ENCODE measurements at places on chromosomes 4 and X.
A peak's percentile ranks its signal among the peaks of the same experiment; 100 is the strongest.

DNA sequence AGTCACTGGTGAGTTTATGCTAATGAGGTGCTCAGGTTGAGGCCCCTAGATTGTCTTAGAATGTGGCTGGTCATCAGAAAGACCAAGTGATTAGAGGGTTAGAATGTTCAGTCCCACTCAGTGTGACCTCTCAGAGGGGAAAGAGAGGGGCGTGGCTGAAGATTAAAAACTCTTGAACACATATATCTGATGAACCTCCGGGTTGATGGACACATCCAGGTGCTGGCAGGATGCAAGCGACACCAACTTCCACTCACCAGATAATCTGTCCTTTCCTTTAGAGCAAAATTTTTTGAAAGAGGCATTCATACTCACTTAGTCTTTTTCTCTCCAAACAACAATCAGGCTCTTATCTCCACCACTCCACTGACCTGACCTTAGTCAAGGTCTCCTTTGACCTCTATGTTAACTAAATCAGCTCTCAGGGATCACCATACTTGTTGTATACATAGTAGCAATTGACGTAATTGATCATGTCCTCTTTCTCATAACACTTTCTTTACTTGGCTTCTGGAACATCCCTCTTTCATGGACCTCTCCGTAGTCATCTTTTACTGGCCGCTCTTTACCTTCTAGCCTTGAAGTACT, 14.2 kb downstream of the FAM47E start:
- DNase-seq, result no peak

DNA sequence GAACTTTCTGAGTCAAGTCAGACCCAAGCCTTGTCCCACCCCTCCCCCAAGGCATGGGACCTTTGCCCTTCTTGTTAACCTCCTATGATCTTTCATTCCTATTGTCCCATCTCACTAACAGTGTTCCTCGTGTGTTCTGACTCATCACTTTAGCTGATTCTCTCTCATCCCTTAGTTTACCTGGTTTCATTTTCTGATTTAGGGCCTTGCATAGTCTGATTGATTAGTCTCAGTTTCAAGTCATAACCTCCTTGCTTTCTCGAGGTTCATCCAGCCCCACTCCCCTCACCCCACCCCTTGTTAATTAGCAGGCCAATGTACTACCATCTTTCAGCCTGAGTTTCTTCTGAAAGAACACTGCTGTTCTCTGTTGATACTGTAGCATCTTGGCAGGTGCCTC, 517.4 kb downstream of the RPA4 start:
- no peak for DNase-seq

DNA sequence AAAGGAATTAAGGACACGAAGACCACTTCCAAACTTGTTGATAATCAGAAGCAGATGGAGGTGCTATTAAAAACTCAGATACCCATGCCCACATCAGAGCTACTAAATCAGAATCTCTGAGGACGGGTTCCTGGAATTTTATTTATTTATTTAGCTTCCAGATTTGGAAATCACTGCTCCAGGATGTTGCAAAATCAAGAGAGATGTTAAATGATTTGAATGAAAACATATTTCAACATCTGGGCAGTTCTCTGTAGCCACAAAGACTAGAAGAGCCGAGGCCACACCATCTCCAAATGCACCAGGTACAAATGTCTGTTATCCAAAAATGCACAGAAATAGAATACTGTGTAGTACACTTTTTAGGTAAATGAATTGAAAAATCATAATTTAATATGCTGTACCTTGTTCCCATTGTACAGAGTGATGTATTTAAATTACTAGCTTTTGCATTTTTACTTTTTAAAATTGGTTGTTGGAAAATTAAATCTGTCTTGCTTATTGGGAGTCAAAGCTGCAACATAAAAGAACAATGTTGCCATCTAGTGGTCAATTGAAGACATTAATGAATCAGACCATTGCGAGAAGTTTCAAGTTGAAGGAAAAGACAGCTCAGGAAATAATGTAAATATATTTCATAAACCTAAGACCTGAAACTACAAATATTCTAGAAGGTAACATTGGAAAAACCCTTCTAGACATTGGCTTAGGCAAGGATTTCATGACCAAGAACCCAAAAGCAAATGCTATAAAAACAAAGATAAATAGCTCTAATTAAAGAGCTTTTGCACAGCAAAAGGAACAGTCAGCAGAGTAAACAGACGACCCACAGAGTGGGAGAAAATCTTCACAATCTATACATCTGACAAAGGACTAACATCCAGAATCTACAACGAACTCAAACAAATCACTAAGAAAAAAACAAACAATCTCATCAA, 151.3 kb upstream of the TTC29 start:
- DNase-seq, result peak; percentile 14

DNA sequence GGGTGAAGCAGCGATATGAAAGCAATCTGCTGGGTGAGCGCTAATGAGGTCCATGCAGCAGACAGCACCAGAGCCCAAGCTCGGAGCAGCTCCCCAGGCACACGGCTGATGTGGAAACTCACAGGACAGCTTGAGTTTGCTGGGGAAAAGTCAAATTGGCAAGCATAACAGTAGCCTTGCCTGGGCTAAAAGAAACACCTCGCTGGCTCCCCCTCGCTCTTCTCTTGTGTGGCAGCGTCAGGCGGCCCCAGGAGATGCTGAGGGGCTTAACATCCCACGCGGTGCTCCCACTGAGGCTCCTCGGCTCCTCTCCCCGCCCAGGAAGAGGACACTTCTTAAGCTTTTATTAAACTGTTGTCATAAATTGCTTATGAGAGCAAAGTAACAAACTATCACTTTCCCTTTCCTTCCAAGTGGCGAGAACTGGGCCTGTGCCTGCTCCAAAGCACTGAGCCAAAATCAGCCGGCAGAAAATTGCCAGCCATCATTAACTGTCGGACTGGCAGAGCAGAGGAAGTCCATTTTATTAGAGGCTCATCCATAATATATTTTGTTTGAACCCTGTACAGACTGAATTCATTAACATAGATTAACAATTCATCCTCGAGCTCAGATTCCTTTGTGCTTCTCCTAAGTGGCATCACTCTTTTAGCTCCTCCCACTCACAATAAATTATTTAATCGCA, 111.4 kb downstream of the TSPAN5 start:
- no peak for DNase-seq

DNA sequence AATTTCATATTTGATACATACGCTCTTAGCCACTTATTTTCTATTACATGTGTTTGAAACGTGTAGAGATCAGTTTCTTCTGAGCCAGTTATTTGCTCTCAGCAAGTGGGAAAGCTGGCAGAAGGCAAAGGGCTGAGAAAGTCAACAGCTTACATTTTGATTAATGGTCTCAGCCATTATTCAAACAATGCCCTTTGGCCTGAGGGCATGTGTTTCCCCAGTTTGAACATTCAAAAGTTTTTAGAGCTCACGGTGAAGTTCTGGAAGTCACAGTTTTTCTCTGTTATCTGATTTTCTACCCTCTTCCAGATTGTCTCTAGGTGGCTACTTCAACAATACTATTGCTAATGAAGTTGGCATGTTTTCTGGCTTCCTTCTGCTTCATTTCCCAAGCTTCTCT, 591.8 kb upstream of the CPEB2 start:
- no peak for DNase-seq

DNA sequence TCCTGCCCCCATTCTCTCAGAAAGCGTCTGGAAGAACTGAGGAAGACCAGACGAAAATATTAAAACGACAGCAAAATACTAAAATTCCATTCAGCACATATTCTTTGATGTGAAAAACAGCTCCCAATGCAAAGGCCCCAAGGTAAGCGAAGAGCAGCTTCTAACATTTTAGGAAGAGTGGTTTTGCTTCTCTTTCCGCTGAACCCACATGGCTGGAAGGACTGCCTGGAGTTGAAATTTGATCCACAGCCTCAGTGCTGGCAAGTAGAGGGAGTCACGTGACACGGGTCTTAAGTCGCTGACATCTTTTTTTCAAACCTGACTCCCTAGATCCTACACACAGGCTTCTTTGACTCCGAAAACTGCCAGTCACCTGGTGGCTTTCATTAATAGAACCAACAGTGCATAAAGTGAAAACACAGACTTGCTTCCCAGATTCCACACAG, at the start of gene FAM13A:
Gene FAM13A, minus strand, starts transcription at position 233 of the 446 bp plus-strand sequence. Its CDS starts 221 bp downstream, at position 12.
- peak; percentile 81 for DNase-seq
